ENCODE measurements at places on chromosomes 4 and X.

GRCh38 chr4:85860066-85860740 is 385.3 kb downstream of the ARHGAP24 start:
- no peak for DNase-seq

- no peak for DNase-seq
These were observed 429.2 kb downstream of the GPAT3 start for GRCh38 chr4:83964996-83965541.

DNA sequence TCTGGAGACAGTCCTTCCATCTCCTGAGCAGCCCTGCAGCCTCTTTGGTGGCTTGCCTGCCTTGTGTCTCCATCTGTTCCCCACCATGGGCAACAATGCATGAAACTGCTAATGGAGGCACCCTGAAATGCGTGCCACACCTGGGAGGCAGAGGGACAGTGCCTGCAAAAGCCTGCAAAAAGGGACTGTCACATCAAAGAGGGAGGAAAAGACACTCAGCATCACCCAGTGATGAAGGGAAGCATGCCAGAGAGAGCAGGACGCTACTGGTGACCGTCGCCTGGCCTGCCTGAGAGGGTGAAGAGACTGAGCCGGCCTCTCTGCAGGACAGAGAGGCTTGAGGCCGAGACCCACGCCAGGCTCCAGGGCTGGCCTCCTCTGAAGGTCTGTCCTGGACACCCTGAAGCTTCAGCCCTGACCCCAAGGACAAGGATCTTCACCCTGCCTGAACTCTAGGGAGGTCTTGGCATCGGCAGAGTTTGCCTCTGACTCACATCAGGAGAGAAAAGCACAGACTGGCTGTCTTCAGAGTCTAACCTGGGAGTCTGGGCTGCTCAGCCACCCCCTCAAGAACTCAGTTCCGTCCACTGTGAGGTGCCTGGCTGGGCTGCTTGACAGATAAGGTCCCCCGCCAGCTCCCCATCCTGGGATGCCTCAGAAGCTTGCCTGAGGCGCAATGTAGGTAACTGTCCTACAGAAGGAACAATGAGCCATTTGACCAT is 8.1 kb downstream of the ACSL1 start:
- DNase-seq: no peak

DNA sequence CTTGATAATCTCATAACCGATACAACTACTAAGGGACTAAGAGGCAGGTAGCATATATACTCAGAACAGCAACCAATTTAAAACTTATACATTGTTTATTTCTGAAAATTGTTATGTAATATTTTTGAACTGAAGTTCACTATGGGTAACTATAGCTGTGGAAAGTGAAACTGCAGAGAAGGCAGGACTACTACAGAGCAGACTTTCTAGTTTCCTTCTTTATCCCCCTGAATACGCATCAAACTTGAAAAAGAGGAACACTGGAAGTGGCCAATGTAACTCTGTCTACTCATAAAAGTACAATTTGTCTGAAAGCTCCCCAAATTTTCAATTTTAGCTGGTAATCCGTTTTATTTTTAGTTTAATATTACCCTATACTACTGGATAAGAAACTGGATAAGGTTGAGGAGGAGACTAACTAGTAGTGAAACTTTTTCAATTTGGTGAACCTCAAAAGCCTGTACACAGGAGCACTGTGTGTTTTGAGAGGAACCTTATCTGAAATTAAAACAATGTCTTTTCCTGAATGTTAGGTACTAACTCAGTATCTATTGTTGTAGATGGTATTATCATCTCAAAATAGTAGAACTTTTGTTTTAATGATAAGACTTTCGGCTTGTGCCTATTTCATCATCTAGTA is 225.8 kb downstream of the GABRG1 start:
- DNase-seq: no peak

- no peak for DNase-seq
These were observed 41.1 kb upstream of the STIM2 start for GRCh38 chr4:26819478-26820095.

DNA sequence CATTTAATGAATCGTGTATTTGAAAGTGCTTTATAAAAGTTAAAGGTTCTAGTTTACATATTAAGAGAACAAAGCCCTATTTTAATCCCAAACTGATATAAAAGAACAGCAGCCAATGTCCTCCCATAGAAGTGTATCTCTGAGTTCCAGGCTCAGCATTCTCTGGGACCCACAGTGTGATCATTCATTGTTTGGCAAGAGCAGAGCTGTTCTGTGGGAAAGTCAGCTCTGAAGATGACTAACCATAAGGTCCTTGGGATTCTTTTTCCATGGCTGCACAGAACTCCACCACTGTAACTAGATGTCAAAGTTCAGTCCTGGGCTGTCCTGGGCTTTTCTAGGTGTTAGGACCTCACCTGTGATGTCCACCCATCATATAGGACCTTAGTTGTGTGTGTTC is 157.0 kb upstream of the TLL1 start:
- DNase-seq: no peak

DNA sequence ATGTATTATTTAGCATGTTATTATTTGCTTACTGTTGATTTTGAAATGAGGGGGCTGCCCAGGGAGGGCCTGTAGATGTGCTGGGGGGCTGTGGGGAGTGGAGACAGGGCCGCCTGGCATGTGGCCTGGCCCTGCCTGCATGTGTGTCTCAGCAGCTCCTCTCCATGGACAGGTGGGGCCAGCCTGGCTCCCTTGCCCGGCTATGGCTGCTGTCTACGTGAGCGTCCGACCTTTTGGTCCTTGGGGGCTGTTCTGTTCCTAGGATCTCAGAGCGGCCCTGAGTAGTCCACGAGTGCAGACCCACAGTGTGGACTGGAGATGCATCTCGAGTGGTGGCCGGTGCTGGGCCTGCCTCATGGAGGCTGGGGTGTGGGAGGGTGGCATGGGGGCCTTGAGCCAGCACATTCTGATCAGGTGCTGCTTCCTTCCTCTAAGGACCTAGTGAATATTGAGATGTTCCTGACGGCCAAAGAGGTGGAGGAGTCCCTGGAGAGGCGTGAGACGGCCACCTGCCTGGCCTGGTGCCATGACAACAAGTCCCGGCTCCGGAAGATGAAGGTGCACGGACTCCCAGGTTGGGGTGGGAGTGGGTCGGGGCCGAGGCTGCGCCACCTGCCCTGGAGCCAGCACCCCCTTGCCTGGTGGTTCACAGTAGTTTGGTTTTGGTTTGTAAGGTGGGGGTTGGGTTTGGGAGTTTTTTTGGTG is 24.9 kb upstream of the UVSSA start:
- DNase-seq: no peak

- DNase-seq: no peak
These were observed 52.9 kb downstream of the TXK start for GRCh38 chr4:48081196-48081595.

DNA sequence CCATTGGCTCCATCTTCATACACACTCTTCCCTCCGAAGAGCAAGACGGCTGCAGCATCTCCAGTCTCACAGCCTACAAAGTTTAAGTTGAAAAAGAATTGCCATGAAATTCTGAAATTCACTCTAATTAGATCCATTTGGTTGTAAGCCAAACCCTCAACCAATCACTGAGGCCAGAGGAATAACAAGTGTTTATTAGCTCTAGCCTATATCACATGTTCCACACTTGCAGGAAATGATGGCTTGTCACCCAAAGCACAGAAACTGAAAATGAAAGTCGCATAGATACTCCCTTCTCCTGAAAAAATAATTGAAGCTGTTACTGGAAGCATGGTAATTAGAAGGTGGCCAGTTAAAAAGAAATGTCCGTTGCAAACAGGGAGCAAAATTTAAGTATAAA is 1071.8 kb downstream of the CCSER1 start:
- no peak for DNase-seq

GRCh38 chr4:181225616-181226261 is 1017.5 kb upstream of the TENM3 start:
- no peak for DNase-seq

GRCh38 chrX:21740329-21741274 is 17.3 kb downstream of the SMPX start:
- no peak for DNase-seq

GRCh38 chr4:40373636-40374035 is 38.5 kb downstream of the CHRNA9 start:
- DNase-seq: no peak
